ENCODE measurements at places on chromosomes 1 and 21.

DNA sequence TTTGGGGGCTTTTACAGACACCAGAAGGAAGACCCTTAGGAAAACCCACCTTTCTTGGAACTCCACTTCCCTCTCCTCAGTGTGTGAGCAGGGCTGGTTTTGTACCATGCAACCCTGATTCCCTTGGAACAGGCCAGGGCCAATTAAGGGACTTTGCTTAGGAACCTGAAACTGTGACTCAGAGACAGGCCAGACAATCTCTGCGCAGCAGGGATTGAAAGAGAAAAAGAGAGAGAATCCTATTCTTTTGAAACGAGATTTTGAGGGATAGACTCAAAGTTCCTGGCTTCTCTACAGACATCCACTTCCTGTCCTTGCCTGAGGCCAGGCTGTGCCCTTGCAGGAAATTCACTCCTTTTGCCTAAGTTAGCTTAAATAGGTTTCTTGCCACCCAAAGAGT is 23.1 kb upstream of the C1orf198 start:
- no peak for DNase-seq

GRCh38 chr1:79302380-79302930 is 295.9 kb upstream of the ADGRL4 start:
- no peak for DNase-seq

GRCh38 chr1:153533689-153534201 is 2.0 kb downstream of the S100A6 start:
- no peak for DNase-seq

DNA sequence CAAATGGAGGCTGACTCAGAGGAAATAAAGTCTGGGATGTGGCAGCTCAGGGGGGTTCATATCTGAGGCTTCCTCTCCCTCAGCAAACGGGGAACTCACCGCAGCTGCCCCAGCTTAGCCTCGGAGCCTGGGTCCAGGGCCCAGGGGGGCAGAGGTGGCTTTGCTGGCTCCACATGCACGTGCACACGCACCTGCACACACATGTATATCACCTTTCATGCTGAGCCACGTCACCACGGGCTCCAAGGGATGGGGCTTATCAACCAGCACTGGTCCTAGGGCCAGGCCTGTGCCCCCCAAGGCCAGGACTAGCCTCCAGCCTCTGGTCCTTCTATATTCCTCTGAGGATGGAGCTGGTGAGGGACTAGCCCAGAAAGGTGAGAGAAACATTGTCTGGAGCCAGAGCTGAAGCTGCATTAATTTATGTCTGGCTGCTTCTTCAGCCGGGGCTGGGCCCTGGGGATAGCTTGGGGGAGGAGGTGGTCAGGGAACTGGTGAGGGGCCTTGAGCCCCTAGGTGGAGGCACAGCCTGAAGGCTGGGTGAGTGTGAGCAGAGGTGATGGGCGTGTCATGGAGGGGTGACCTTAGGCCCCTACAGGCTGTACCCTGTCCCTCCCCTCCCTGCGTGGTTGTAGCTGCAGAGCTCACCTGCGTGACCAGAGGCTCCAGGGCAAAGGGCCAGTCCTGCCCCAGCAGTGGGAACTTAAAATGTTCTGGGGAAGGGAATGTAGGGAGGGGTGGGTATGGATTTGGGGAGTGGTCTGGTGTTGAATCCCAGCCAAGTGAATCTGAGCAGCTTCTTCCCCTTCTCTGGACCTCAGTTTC is 520.8 kb downstream of the PTPRU start:
- DNase-seq, result no peak

- DNase-seq, result no peak
Observed at GRCh38 chr1:119327450-119328155, 41.0 kb upstream of the HAO2 start.

DNA sequence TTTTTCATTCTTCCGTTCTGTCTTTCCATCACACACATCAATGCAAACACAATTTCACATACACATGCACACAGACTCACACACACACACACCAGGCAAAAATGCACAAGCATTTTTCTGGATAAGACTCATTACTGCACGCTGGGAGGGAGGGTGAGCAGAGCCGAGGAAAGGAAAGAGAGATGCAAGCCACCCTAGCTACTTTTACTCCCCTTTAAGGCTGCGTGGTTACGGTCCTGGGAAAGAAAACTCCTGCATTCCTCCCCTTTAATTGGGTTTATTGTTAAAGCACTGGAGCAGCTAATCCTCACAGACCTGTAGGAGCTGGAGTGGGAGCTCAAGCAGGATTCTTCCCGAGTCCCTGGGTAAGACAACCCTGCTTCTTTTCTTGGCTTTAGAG is at the start of gene CAMK1G:
Gene CAMK1G (plus strand): TSS at position 307 of the 400 bp plus-strand sequence. CDS start 11,270 bp downstream, outside the sequence.
- no peak for DNase-seq

GRCh38 chr1:181181792-181182585 is 93.5 kb downstream of the IER5 start:
- DNase-seq, result no peak

- no peak for DNase-seq
Observed at GRCh38 chr1:232968391-232968790, 18.0 kb downstream of the NTPCR start.

GRCh38 chr1:78184460-78185072 is 138.8 kb downstream of the GIPC2 start:
- DNase-seq, result no peak

- DNase-seq, result no peak
Observed at GRCh38 chr1:57007948-57008347, 42.1 kb upstream of the C8B start.

- DNase-seq, result no peak
Observed at GRCh38 chr1:17095141-17095540, 24.1 kb downstream of the PADI2 start.

DNA sequence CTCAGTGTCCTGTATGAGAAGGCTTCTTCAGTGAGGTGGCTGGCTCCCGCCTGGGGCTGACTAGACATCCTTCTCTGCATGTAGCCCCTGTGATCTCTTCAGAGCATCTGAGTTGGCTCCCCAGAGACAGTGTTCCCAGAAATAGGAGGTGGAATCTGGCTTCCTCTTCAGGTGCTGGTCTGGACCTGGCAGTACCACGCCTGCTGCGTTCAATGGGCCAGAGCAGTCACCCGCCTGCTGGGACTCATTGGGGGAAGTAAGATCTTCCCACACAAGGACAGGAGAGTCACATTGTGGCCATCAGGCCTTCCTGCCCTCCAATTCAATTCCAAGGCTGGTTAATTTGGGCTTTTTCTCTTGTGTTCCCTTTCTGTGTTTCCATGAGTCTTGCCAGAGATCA is 51.0 kb downstream of the ADARB1 start:
- DNase-seq, result no peak

- DNase-seq, result no peak
Observed at GRCh38 chr1:229579059-229579673, 20.7 kb upstream of the ABCB10 start.

GRCh38 chr1:46784666-46785065 is 14.2 kb upstream of the CYP4B1 start:
- DNase-seq, result no peak

GRCh38 chr1:232452117-232452516 is 177.8 kb downstream of the SIPA1L2 start:
- DNase-seq, result no peak

- no peak for DNase-seq
Observed at GRCh38 chr1:10979483-10979920, 33.0 kb upstream of the TARDBP start.

- no peak for DNase-seq
Observed at GRCh38 chr1:236073307-236073897, 8.5 kb upstream of the NID1 start.

DNA sequence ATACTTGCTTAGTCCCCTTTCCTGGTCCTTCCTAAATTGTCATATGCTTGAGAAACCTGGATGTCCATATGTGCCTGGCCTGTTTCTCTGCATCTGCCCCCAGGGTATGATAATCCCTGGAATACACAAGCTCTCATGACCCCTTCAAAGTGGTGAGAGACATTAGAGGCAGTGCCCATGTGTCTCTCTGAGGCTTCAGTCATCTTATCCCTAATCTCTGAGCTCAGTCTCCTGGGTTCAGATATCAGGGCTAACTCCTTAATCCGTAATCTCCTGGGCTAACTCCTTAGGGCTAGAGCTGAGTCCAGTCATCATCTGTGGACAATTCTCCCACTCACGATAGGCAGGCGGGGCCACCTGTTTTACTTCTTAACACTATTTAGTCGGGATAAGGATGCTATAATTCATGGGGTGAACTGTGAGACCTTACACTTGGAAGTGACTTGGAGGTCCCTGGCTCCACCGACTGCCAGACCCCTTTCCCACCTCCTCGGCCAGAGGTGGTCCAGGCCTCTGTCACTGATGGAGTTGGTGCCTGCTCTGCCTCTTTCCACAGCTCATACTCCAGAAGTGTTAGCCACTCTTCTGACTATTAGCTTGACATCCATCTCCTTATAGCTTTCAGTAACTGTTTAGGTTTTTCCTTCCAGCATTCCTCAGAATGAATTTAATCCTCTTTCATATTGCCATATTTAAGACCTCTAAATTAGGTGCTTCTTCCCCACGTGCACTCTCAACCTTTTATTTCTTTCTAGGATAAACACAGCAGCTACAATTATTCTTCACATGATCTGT is 22.7 kb downstream of the CCN1 start:
- no peak for DNase-seq

GRCh38 chr1:145849356-145850160 is 4.1 kb downstream of the NUDT17 start:
- DNase-seq, result no peak

- DNase-seq, result no peak
Observed at GRCh38 chr1:61132176-61132638, 49.8 kb downstream of the NFIA start.

GRCh38 chr1:169957884-169958283 is 64.2 kb upstream of the SCYL3 start:
- DNase-seq, result no peak

DNA sequence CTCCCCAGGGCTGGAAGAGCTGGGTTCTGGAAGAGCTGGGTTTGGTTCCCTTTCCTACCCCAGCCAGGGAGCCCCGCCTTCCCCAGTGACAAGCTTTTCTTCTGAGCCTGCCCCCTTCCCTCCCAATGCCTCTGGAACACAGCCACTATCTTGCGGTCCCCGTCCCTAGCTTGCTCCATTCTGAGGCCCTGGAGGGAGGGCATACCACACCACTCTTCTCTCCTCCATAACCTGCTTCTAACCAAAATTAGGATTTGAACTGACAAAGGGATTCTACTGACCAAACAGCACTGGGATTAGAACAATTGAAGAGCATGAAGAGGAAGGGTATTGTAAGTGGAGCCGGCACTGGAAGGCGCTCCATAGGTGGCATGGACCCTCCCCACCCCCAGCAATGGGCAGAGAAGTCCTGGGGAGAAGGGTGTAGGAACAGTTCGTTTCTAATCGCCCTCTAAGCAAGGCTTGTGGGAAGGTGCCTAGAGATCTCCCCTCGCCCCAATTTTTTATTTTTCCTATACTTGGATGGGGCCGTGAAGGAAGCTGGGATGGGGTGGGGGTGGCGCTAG is 690 bp downstream of the C1orf216 start:
- DNase-seq, result no peak

GRCh38 chr1:51727366-51727765 is 110.5 kb downstream of the OSBPL9 start:
- no peak for DNase-seq

GRCh38 chr1:244705261-244706234 is 52.6 kb downstream of the DESI2 start:
- DNase-seq, result no peak

DNA sequence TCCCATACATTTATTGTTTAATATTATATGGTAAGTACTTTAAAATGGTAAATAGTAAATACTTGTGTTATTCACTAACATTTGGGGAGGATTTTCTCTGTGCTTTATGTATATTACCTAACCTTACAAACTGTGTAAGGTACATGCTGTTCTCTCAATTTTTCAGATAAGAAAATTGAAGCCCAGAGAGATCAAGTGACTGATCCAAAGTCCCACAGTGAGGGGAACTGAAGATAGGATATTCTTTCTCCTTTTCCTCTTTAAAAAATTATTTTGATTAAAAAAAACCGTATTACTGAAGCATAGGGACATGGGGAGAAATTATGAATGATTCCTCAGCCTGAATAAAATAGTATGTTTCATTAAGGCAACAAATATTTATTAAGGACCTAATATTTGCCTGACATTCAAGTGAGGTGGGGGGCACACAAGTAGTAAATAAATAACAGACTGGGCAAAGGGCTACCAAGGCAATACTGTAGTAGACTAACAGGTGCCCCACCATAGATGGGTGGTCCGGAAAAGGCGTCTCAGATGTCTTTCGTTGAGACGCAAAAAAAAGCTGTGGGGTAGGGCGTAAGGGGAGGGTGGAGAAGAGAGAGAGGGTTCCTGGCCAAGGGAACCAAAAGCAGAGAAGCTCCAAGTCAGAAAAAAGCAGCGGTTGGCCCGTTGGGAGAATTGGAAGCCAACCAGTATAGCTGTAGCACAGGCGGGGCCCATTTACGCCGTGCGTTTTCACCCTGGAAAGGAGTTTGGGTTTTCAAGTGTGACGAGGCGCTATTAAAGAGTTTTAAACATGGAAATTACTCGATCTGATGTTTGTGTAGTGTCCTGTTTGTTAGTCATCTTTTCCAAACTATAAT is 944 bp upstream of the AGO3 start:
- DNase-seq, result peak; percentile 17

DNA sequence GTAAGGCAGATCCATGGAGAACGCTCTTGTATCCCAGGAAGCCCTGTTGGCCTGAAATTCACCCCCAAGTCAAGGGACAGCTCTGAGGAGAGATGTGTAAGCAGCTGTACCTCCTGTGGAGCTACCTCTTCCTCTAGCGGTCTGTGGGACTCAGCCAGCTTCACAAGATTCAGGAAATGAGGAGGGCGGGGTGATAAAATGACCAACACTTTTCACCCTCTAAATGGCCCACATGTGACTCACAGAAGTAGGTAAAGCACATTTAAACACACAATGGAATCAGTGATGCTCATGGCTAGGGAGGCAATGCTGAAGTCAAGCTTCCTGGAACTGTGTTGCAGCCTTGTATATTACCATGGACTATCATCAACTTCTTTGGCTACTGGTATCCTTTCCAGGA is at the start of gene SH2D1B:
Gene SH2D1B (minus strand): TSS at position 135 of the 400 bp plus-strand sequence. CDS start 120 bp downstream, at position 15.
- no peak for DNase-seq

GRCh38 chr1:15579683-15580047 is 5.2 kb downstream of the AGMAT start:
- DNase-seq, result no peak

DNA sequence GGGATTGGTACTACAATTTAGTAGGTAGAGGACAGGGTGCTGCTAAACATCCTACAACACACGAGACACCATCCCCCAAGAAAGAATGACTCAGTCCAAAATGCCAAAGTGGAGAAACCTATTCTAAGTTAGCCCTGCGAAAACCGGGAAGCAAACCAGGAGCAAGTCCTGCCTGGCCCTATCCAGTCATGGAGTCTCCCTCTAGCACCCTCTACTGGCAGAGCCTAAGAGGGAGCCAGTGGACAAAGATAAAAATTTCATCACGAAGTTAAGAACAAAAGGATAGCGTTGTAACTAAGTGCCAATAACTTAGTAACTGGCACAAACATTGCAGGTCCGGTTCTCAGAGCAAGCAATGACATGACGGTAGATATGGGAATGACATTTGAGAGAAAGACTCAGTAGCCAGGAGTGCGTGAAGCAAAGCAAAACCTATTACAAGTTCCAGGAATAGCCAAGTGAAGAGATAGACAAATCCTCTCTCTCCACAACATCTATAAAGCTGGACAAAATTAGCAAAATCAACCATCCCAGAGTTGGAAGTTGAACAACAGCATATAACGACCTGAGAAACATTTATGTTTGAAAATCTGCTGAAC is 383.5 kb downstream of the OMA1 start:
- DNase-seq, result no peak

All from stimulated activated CD4-positive, alpha-beta T cell treated with anti-CD3 and anti-CD28 coated beads, Interleukin-1b, Interleukin-23, amount 100 ng/mL, for 1 hour (primary cell).